ENCODE measurements at places on chromosomes 12 and 14.

GRCh38 chr12:53152390-53152789, 28.1 kb upstream of the ZNF740 start:
- no peak for DNase-seq

- peak; percentile 63 for DNase-seq
These were observed 149.0 kb downstream of the PRKCH start for GRCh38 chr14:61470261-61470960.

DNA sequence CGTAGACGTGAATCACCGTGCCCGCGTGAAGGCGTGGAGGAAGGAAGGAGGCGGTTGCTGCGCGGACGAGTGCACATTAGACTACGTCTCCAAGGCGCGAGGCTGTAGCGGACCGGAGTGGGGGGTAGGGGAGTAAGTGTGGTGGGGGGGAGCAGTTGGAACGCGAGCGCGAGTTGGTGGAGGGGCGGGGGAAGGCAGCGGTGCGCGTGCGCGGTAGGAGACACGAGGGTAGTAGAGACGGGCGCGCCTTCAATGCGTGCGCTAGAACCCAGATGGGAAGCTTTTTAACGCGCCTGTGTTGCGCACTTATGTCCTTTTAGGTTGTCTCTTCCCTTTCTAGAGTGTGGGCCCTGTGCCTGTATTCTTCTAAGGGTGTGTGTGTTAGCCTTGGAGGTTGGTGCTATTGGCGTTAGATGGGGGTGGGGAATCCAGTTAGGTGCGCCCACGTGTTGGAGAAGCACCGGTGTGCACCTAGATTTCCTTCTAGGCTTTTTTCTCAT, 604 bp downstream of the EIF4B start:
- DNase-seq = peak; percentile 92

- no peak for DNase-seq
These were observed 4.9 kb downstream of the NFATC4 start for GRCh38 chr14:24372701-24373416.

DNA sequence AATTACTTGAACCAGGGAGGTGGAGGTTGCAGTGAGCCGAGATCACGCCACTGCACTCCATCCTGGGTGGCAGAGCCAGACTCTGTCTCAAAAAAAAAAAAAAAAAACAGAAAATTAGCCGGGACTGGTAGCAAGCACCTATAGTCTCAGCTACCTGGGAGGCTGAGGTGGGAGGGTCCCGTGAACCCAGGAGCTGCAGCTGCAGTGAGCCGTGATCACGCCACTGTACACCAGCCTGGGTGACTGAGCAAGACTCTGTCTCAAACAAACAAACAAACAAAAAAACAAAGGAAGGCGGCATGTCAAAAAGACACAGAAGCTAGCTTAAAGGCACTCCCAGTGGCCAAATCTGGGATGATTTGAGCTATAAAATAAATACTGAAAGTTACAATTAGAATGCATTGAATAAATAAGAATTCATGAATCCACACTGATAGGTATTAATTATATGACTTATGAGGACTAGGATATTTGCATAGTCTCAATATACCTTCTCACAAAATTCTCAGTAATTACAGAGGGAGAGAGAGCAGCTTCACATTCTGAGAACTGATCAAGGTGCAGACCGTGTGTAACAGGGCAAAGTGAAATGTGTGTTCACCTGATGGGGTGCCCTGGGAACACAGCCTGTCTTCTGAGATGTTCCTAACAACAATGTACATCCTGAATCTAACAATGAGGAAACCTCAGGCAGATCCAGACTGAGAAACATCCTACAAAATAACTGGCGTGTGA, 42.7 kb upstream of the GPR132 start:
- DNase-seq = no peak
